Activated naive CD4-positive, alpha-beta T cell treated with anti-CD3 and anti-CD28 coated beads for 36 hours (primary cell): ENCODE measurements at places on chromosomes 3 and 15. TPM values are rescaled to one million over a fixed set of nuclear protein-coding genes. Genes with fewer than 3 reads are reported as not detected.

DNA sequence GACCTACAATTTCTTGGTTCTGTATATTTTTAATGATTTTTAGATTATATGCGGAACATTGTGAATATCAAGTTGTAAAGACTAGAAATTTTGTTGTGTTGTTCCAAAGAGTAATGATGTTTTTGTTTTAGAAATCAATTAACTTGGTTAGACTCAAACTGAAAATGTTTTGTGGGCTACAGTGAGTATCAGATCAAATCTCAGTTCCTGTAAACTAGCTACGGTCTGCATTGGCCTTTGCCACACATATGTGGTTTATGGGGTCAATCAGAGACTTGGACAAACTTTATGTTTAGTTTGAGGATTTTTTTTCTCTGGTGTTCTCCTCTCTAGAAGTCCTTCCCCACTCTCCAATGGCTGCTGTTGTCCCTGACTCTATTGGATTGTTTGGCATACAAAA lies 308.0 kb upstream of the THRB start:
- no peak for DNase-seq

DNA sequence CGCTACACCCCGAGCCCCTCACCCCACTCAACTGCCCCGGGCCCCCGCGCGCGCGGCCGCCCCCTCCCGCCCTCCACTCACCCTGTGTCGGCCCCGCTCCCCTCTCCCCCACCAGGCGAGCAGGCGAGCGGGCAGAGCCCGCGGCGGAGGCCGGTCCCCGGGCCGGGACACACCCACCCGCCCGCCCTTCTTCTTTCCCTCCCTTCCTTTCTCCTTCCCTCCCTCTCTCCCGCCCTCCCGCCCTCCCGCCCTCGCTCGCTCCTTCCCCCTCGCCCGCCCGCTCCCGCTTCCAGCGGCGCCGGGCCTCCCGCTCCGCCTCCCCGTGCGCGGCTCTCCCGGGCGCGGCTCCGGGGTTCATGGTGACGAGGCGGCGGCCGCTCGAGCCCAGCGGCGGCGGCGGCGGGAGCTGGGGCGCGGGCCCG lies at the start of gene CTDSPL:
TSS of gene CTDSPL (plus strand) at position 261 of the 422 bp plus-strand sequence. CDS start 320 bp downstream, outside the sequence.
- no peak for DNase-seq

SLC28A2 gene
- total RNA-seq: not detected

TRIM59 gene
- total RNA-seq: 25.8 TPM

GRCh38 chr3:25960776-25961175 lies 170.9 kb downstream of the OXSM start:
- DNase-seq: no peak

DNA sequence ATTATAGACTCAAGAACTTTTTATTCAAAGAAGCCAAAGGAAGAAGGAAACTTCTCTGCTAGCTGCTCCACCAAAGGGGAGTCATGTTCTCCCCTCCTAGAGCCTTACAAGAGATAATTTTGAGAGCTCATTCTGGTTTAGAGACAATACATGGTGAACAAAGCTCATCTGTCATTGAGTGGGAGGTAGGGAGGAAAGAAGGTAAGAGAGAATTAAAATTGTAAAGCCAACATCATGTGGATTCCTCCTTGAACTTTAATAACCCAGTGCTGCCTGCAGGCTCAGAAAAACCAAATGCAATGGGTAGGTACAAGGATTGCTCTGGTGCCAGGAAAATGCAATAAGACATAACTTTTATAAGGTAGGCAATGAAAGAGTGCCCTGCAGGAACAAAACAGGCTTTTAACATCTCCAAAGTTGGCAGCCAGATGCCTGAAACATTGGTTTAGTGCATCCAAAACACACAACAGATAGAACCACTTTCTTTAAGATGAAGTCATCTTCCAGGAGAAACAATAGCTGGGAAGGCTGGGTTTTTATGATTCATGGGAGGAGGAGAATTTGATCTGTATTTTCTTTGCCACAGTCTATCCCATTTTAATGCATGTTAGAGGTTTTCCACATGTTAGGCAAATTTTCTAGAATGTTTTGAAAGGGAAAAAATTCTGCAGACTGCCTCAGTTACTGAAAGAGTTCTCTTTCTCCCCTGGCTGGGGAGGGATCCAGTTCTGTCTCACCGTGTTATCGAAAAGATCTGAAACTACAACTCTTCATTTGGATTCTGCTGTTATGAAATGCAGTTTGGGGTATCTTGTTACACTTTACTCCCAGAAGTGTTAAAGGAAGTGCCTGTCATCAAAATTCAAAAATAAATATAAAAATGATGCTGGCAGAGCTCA lies 11.3 kb upstream of the ARHGEF3 start:
- DNase-seq: no peak

DNA sequence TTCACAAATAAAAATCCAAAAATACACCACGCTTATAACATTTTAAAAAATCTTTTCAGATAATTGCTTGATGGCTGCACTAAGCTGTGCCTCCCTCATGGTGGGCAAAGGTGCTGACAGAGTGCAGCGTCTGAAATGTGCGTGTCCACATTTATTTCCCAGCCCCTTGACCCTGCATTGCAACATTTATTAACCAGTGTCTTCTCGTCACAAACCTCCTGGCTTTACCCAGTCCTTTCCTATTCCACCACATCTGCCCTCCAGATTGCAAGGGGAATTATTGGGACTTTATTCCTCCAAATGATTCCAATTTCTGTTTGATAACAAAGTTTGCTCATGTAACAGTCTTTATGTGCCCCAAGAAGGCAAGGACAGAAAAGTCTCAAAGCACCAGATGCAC lies 5.5 kb downstream of the RASGRP1 start:
- no peak for DNase-seq

GRCh38 chr15:89361451-89362202 lies 27.0 kb upstream of the POLG start:
- peak; percentile 68 for DNase-seq

RAB6B gene
- not detected for total RNA-seq

GRCh38 chr3:13651057-13651400 lies 102.1 kb downstream of the FBLN2 start:
- no peak for DNase-seq

DNA sequence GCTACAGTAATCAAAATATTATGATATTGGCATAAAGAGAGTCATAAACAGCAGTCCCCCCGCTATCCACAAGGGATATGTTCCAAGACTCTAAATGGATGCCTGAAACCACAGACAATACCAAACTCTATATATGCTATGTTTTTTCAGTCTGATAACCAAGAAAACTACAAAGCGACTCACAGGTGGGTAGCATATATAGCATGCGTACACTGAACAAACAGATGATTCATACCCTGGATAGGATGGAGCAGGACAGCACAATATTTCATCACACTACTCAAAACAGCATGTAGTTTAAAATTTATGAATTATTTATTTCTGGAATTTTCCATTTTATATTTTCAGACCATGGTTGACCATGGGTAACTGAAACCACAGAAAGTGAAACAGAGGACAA lies 87.0 kb upstream of the PPP2R3A start:
- DNase-seq: no peak

- DNase-seq: no peak
Observed at GRCh38 chr3:138477120-138477519, 42.7 kb downstream of the ESYT3 start.

GRCh38 chr3:184457329-184457728 lies 77.5 kb downstream of the CHRD start:
- no peak for DNase-seq

SLC35G2 gene
- not detected for total RNA-seq

FAM43A gene
- total RNA-seq: 1.6 TPM

SCAMP5 gene
- total RNA-seq: 0.15 TPM

TMEM44 gene
- 1.7 TPM for total RNA-seq

GRCh38 chr15:100314809-100315400 lies 26.9 kb downstream of the ADAMTS17 start:
- DNase-seq: no peak

- no peak for DNase-seq
Observed at GRCh38 chr3:54353546-54353945, 231.2 kb downstream of the CACNA2D3 start.

GOLGA6L4 gene
- total RNA-seq: 0.37 TPM

DNA sequence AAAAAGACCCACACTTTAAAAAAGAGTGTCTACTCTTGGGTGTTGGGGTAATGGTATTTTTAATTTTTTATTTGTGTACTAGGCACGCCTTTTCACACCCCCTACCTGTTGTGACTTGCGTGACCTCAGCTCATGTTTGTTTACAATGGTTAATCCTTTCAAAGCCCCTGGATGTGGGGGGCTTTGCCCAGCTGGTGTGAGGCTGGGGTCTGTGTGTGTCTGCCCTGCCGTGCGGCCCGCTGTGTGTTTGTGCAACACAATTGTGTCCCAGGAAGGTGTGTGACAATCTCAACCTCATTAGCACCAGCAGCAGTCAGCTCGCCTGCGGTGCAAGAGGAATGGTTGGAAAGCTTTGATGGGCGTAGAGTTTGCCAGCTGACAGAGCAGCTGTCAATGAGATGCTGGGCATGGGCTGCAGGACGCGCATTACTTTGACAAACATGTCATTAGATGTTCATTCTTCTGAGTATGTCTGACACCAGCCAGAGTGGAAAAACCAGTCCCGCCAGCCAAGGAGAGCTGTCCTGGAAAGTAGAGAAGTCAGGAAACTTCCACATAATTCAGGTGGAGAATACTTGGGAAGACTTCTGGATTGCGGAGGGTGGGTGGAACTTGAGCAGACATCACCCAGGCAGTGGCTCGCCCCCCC lies 9.6 kb downstream of the LRRK1 start:
- DNase-seq: no peak

DNA sequence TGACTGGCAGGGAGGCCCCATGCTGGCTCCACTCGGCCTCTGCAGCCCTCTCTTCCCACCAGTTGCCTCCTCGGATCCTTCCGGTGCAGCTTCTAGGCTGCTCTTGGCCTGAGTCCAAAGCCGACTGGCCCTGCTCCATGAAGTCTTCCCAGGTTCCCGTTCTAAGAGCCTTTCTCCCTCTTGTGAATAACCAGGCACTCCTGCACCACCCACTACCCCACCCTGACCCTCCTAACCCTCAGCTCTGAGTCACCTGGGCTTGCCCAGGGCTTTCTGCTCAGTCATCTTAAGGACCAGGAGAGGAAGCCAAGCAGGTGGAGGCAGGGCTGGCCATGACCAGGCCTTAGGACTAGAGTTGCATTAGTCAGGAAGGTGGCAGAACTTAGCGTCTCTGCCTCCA lies 28.1 kb upstream of the CNBP start:
- no peak for DNase-seq

ATP10A gene
- 11.9 TPM for total RNA-seq

DNA sequence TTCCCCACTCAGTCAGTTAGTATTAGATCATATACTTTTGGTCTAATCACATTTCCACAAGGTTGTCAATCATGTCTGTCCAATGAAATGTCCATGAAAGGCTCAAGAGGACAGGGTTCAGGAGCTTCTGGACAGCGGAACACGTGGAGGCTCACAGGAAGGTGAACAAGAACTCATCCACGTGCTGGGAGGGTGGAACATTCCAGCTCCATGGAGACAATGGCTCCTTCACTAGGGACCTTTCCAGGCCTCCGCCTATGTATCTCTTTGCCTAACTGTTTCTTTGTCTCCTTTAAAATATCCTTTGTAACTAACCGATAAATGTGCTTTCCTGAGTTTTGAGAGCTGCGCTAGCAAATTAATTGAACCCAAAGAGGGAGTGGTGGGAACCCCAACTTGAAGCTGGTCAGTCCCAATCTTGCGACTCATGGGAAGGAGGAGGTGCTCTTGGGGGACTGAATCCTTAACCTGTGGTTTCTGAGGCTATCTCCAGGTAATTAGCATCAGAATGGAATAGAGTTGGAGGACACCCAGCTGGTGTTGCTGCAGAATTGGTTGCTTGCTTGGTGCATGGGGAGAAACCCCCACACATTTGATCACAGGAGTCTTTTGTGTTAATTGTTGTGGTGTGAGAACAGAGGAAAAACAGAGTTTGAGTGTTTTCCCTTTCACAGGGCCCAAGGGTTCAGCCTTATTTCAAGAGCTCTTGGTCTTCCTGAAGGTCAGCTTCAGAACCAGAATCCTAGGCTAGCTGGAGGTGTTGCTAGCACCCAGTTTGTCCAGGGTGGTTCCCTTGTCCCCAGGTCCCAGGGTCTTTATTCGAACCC lies 3.0 kb upstream of the TKT start:
- DNase-seq: no peak

DNA sequence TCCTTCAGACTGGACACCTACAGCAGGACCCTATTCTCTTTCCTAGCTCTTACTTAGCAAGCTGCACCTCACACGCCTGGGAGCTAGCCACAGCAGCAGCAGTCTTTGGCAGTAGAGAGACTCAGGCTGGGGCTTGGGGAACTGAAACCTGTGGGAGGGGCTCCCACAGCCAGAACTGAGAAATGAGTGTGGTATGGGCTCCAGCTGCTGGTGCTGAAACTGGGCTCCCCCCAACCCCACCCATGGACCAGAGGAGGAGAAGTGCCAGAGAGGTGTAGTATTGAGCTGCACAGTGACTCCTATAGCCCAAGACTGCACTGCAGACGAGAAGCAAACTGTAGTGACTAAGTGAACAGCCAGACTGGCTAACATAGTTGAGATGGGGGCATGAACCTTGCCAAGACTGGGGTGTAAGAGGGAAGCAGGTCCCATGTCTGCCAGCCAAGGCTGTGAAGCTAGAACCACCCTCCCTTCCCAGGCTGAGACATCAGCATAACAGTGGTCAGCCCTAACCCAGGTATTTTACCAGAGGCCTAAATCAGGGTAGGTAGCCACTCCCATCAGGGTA lies 62.5 kb downstream of the MYO5A start:
- DNase-seq: peak; percentile 48

GRCh38 chr3:155233213-155233612 lies 60.3 kb downstream of the STRIT1 start:
- DNase-seq: no peak

GRCh38 chr3:152147748-152148147 lies 121.0 kb upstream of the MBNL1 start:
- no peak for DNase-seq
